Gastrocnemius medialis (tissue), 4 donors: ENCODE measurements at places on chromosomes 16 and 17.

DNA sequence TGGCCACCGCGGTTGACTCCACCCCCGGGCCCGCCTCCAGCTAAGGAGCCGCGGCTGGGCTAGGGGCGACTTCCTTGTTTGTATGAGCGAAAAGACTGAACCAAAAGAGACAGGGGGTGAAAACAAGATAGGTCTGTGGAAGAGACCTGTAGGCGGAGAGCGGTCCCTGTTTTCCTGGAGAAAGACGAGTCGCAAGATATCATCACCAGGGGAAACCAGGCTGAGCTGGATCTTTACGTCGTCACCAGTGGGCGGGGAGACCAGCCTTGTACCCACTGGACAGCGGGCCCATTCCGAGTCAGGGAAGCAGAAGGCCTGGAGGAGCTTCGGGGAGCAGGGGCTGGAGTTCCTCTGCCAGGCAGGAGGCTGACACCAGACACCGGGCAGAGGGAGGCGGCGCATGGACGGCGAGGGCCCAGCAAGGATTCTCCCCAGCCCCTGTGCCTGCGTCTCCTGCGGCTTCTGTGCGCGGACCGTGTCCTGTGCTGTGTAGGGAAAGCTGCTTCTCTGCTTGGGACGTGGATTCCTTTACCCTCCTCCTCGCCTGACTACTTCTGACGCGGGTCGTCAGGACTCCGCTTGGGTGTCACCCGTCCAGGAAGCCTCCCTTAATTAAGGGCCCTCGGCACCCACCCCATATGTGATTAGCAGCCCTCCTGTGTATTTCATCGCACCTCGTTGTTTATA lies 10.3 kb upstream of the ARL4D start:
- DNase-seq, result peak; percentile 93

GRCh38 chr17:7823581-7824001 lies 10.4 kb upstream of the KDM6B start:
- no peak for DNase-seq

DNA sequence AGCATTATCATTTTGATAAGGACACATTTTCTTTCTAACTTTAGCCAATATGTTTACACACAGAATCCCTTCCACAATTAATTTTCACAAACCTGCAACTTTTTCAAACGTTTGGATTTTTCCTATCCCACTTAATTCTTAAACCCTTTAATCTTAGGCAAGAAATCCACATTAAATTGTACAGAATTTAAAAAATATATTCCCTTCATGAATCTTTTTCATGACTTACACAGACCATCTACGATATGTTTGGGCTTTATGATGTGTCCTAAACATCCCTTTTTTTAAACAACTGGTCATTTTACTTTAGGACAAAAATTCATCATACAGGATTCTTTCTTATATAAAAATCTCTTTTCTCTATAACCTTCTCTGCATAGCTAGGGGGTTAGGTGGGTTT lies 241.5 kb upstream of the CNTNAP4 start:
- DNase-seq, result no peak

- DNase-seq, result no peak
These were observed 807.0 kb upstream of the SOX9 start for GRCh38 chr17:71313866-71314265.

DNA sequence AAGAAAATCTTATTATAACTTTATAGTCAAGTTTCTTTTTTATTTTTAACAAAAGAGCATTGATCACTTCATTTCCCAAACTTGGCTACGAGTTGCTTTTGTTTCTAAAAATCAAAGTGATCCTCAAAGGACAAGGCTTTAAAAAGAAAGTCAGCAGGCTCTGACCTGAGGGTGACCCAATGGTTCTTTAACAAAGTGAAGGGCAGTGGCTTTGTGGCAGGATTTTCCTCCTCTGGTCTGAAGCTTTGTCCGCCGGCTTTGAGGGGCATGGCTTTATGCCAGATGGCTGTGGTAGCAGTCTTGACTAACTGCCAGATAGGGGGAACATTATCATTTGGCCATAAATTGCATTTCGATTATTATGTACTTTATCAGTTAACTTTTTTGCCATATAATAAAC lies 28.5 kb downstream of the IQCK start:
- DNase-seq, result no peak

- DNase-seq, result no peak
These were observed 112.1 kb downstream of the BANP start for GRCh38 chr16:88063211-88063773.

DNA sequence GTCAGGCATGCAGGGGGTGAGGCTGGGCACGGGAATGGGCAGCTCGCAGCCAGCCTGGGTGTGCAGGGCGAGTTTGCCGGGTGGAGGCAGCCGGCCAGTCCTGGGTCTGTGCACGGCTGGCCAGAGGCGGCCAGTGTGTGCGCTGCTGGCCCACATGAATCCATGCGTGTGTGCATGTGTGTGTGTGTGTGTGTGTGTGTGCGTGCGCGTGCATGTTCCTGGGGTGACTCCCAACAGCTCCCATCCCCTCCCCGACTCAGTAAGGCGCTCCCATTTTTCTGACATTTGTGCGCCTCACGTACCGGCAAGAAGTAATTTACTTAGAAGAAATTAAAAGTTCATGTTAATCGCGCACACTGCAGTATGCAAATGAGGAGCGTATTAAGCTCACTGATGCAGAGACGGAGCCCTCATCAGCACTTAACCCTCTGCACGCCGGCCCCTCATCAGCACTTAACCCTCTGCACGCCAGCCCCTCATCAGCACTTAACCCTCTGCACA lies 55.4 kb upstream of the ACSF3 start:
- DNase-seq, result no peak

DNA sequence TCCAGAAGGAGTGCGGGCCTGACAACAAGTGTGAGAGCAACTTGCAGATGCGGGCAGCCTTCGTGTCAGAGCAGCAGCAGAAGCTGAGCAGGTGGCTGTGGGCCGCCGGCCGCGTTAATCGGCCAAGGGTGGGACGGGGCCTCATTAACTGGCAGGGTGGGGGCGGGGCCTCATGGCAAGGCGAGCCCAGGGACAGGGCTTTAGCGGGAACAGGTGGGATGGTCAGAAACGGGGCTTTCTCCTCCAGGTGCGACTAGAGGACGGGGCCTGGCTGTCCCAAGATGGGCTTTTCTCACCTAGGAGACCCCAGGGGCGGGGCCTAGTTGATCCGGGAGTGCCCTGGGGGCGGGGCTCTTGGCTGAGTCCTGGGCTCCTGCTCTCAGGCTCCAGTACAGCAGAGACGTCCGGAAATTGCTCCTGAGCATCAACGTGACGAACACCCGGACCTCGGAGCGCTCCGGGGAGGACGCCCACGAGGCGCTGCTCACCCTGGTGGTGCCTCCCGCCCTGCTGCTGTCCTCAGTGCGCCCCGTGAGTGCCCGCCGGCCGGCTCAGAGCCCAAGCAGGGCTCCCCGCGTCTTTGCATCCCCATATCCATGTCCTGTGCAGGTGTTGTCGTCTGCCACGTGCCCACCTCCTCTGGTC lies 18.4 kb upstream of the PDK2 start:
- no peak for DNase-seq

- no peak for DNase-seq
These were observed 98.9 kb downstream of the N4BP1 start for GRCh38 chr16:48511071-48511540.

DNA sequence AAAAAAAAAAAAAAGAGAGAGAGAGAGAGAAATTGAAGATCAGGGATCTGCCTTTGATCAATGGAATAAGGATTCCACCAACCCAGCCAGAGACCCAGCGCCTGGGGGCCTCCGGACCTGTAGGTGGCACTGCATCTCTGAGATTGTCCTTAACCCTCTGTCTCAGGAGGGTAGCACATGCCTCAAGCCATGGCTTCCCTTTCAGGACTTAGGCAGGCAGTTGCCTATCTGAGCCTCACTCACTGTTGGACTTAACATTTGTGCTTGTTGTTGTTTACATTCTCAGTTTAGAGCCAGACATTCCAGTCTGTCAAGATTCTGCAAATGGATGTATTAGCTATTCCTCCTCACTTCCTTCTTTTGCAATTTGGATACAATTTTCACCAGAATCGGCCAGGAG lies 5.1 kb upstream of the SCNN1B start:
- DNase-seq, result no peak

GRCh38 chr17:73223626-73224230 lies 30.9 kb downstream of the COG1 start:
- DNase-seq, result no peak

DNA sequence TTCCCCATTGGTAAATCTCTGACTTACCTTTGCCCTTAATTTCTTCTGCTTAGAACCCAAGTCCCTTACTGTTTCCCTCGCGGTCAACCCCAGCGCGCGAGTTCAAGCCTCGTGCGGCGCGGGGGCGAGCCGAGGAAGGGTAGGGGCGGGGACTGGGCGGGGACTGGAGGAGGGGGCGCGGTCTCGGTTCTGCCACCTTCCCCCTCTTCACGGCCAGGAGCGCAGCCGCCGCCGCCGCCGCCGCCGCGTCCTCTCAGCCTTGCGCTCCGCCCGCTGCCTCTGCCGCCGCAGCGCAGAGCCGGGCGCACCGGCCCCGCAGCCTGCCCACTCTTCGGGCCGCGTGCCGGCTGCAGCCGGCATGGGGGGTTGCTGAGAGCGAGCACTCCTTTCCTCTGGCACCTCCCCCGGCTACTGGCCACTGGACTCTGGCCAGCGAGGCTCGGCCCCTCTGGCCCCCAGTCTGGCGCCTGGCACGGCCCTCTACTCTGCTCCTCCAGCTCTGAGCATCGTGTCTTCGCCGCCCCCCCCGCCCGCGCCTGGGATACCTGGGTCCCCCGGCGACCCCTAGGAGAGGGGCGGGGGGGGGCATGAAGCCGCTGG lies at the start of gene RAPGEFL1:
Gene RAPGEFL1, plus strand, starts transcription at position 196 of the 600 bp plus-strand sequence. Its CDS starts 392 bp downstream, at position 588.
- DNase-seq, result peak; percentile 42

DNA sequence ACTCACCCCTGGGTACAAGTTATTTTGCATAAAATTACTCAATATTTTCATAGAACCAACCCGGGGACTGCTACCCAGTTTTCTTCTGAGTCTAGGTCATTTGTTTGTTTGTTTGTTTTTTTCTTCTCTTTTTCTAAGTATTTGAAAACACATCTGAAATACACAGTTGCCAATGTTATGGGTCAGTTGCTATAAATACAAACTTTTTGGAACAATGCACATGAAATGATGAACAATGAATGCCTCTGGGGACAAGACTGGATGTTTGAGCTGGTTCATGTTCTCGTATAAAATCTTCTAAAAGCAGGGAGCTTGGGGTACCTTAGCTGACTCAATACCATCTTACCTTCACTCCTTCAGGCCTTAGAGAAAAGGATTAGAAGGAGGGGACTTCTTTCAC lies 30.5 kb downstream of the TMEM238L start:
- DNase-seq, result no peak

DNA sequence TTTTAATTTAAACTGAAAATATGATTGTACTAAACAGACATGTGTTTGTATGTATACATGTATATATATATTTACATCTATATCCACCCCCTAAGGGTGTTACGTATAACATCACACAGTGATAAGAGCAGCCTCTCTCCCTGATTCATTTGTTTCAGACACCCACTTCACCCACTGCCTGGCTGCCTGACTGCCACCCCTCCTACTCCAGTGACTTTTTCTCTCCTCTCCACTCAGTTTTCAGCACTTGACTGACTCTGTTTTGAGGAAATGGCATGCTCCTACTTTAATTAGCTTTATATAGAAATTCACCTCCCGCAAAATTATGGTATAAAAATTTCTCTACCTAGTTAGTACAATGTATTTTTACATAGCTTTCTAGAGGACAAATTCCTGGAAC lies 20.0 kb downstream of the BFAR start:
- DNase-seq, result no peak

- no peak for DNase-seq
These were observed 14.0 kb upstream of the MTMR4 start for GRCh38 chr17:58528443-58528842.
